Nephron progenitor cell (in vitro differentiated cells): ENCODE measurements at places on chromosomes 3 and 15.
A peak's percentile ranks its signal among the peaks of the same experiment; 100 is the strongest.

DNA sequence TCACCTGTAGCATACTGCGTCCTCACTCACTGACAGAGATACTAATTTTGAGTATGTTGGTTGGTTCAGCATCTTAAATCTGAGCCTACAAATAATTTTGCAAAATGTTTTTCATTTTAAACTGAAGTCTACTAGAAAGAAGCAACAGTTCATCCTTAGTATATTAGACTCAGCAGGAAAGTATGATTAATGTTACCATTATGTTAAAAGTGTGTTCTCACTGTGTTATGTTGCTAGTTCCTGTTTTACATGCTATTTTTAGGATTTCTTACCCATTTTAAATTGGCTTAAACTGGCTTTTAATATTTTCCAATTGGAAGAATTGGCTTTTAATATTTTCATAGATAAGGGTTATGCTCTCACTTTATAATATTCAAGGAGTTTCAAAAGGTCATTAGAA lies 25.7 kb downstream of the ACKR4 start:
- DNase-seq: no peak

- DNase-seq: no peak
These were observed 28.0 kb downstream of the MB21D2 start for GRCh38 chr3:192889679-192890078.

DNA sequence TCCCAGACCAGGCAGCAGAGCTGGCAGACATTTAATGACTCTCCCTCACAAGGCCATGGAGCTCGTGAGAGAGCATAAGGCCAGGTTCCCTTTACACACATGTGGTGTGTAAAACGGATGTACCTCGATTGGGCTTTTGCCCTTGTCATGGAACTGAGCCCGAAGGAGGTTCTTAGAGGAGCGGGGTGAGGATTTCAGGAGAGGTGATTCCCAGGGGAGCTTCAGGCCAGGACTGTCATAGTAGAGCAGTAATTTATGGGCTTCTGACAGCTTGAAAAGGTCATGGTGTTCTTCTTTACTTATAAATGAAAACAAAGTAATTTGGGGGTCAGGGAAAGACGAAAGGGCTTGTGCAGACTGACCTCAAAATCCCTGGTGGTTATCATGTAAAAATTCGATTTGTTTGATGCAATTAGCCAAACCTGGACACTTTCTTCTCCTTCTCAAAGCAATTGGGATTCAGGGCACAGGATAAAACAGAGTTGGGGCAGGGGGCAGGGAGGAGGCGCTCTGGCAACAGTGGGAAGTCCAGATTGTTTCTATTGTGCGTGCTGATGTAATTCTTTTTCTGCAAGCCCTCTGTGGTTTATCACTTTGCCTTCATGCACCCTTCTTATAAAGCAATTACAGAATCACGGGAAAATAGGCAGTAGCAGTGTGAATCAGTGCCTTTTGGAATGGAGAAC lies 51.0 kb downstream of the CACNA1D start:
- DNase-seq: no peak

DNA sequence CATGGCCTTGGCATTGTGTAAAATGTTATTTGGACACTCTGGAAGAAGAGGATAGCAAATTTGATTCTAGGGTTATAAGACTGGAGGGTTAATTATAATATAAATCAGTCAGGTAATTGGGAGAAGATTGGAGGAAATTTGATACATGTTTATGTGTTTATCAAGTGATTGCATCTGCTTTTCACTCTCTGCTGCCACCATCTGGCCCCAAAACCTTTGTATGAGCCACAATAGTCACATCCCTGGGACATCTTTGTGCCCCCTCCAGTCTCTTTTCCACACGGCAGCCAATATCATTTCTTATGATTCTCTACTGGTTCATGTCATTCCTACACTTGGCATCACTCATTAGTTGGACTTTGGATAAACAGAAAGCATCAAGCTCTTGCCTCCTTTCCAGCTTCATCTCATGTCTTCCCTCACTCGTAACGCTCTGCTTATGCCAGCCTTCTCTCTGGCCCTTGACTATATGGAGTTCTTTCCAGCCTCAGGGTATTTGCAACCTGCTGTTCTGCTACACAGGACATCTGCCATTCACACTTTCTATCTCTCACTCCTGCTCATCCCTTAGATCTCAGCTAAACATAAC lies 602.3 kb upstream of the SUCLG2 start:
- peak; percentile 12 for DNase-seq

GRCh38 chr15:57403566-57404325 lies 27.4 kb downstream of the CGNL1 start:
- DNase-seq: no peak

- DNase-seq: no peak
These were observed 128.1 kb upstream of the CCDC54 start for GRCh38 chr3:107249132-107249531.

DNA sequence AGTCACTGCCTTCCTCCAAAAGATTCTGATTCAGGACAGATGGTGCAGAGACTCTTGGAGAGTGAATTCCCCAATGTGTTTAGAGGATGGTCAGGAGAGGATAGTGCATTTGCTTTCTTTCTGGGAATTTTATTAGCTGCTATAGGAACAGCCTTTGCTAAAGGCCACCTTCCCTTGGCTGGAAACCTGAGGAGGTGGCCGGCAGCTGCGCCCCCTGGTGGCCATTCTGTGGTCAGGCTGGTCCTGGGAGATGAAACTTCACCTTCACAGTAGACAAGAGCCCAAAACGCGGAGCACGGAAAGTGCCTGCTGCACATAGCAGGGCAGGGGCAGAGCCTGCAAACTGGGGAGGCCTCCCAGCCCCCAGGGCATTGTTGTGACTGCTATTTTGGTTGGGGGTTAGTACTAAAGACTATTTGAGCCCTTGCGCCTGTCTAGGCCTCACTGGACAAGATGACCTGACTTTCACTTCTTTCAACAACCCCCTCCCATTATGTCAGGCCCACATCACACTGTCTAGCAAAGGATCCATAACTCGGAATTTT lies 34.3 kb downstream of the SEC22C start:
- peak; percentile 80 for DNase-seq

GRCh38 chr3:158728851-158729250 lies 3.4 kb downstream of the RARRES1 start:
- DNase-seq: no peak

DNA sequence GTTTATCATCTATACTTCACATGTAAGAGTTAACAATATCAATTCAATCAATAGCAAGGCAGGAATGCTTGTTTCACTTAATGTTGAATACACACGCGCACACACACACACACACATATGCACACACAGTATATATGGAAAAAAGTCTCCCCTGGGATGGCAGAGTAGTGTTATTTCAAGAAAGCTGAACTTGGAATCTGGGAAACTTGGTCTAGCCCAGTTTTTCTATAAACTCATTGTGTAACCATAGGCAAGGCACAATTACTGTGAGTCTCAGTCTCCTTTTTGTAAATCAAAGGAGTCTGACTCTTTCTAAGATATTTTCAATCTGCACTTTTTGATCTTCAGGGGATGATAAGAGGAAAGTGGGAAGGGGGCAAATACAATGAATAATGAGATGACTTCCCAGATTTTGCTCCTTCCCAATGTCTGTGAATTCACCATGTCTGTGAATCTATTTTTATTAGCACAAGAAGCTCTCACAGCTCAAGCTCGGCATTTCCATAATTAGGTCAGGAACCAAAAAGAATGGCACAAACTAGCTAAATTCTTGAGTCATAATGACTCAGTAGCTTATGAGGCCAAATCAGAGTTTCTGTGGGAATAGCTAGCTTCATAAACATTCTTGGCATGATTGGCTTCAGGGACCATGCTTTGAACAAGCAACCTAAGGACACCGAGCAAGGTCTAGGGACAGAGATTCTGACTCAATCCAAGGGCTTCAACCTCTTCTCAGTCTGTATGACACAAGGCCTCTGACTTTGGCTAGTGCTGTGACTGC lies 227.4 kb upstream of the DCBLD2 start:
- no peak for DNase-seq

- DNase-seq: no peak
These were observed 11.4 kb downstream of the TRA2B start for GRCh38 chr3:185926445-185926844.

DNA sequence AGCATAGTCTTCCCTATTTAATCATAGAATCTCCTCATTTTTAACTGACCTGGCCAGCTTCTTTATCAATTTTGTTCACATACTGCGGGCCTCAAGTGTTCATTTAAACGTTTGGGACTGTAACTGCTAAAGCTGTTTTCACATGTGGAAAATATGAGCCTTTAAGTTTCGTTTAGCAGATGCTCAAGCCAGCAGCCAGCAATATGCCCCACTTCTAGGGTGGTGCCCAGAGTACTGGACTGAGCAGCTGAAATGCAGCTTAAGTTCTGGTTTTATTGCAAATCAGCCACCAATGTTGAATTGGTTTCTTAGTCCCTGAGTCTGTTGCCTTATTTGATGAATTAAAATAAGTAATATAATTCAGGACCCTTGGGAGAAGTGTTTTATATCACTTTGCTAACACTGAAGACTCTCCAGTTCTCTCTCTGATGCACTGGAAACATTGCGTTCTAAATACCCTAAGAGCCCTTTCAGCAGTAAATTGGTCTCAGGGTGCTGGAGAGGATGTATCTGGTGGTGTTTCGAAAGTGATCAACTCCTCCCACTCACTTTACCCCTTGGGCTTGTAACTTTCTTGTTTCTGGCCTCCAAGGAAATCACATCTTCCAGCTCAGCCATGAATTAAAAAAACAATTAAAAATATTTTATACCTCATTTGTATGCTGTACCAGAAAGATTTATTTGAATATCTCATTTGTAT lies 61.7 kb downstream of the B3GALNT1 start:
- no peak for DNase-seq

GRCh38 chr3:47412842-47413520 lies 32.2 kb downstream of the PTPN23 start:
- no peak for DNase-seq

GRCh38 chr3:46395210-46395661 lies 11.6 kb downstream of the CCR5AS start:
- no peak for DNase-seq

DNA sequence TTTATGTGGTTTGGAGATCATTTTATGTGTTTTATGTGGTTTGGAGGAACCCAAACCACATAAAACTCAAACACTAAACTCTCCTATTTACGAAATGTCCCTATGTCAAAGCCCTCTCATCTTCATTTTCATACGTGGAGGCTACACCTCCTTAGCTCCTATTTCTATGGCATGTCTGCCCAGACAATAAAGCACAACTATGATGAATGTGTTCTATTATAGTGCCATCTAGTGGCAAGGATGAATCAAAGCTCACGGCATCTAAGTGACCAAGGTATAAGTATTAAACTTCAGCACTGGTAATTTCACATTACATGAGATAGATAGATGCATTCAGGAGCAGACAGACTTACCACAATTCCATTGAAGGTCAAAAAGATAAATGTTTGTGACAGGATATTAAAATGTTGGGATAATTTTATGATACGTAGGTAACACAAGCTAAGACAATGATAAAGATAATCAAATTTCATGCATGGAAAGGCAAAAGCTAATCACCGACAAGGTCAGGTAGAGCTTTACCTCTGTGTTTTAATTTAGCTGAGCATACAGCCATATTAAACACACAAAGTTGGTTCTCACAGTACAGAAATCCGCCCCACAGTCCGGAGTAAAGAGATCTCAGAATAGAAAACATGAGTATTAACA lies 130.6 kb upstream of the FHIT start:
- DNase-seq: no peak

- DNase-seq: no peak
These were observed 6.1 kb upstream of the MESP2 start for GRCh38 chr15:89770041-89770440.

GRCh38 chr3:38312356-38312755 lies 30.3 kb downstream of the SLC22A14 start:
- no peak for DNase-seq

- DNase-seq: peak; percentile 75
These were observed 25.3 kb downstream of the EXOG start for GRCh38 chr3:38521391-38521987.

GRCh38 chr15:64993290-64993689 lies 3.6 kb upstream of the SPG21 start:
- DNase-seq: no peak

DNA sequence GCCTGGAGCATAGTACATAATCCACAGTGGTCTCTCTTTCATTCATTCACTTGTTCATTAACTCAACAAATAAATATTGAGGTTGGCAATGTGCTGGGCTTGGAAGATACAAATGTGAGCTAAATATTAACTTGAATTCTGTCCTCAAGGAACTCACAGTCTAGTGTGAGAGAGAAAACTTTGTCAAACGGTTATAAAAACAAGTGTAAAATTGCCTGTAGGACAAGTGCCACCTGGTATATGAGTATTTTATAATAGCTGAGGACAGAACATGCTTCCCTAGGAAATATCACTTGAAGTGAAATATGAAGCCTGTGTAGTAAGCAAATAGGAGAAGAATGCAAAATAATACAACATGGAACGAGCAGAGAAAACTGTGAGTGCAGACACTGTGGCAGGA lies 173.1 kb upstream of the CMC1 start:
- DNase-seq: no peak

DNA sequence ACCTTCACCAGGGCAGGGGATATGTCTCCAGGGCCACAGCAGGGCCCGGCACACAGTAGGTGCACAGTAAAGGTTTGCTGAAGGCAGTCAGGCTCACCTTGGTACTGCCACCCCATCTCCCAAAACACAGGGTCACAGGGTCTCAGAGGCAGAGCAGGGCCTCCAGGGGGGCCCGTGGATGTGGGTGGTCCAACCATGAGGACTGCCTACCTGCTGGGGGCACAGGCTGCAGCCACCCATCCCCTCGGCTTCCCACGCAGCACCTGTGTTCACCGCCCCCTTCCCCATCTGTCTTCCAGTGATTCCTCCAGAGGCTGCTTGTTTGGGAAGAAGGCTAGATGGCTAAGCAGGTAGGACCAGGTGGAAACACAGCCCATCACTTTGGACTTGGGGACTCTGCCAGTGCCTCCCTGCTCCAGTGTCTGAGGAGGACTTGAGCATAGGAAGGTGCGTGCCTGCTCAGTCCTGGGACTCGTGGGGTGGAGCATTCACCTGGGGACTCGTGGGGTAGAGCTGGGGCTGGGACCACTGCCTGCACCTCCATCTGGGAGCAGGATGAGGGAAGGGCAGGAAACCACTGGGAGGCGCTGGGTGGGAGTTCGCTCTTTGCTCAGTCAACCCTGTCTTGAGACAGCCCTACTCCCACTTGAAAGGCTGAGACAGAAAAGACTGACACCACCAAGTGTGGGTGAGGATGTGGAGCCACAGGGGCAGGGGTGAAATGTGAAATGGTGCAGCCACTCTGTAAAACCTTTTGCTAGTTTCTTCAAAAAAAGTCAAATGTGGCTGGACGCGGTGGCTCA lies 18.8 kb upstream of the PLXND1 start:
- DNase-seq: no peak
